ENCODE measurements at places on chromosomes 1 and 21. TPM values are rescaled to one million over a fixed set of nuclear protein-coding genes. Genes with fewer than 3 reads are reported as not detected.
A peak's percentile ranks its signal among the peaks of the same experiment; 100 is the strongest.

The GNAT2 gene
- not detected for polyA plus RNA-seq

GRCh38 chr1:21651214-21652042 lies 17.7 kb downstream of the RAP1GAP start:
- DNase-seq: no peak

- DNase-seq: no peak
Observed at GRCh38 chr1:26274801-26275425, 5.0 kb upstream of the SH3BGRL3 start.

DNA sequence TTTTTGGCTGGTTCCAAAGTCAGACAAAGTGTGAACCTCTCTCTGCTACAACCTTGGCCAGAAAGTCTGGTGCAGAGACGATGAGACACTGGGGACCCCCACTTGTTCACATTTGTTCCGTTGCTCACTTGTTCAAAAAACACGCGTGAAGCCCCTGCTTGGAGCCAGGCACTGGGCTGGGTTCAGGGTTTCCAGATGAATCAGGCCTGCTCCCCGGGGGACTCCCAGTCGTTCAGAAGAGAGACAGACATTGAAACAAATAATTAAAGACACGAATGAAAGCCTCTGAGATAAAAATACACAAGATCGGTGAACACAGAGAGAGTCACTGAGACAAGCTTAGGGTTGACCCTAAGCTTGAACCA lies 101.5 kb upstream of the RUNX3 start:
- DNase-seq: no peak

DNA sequence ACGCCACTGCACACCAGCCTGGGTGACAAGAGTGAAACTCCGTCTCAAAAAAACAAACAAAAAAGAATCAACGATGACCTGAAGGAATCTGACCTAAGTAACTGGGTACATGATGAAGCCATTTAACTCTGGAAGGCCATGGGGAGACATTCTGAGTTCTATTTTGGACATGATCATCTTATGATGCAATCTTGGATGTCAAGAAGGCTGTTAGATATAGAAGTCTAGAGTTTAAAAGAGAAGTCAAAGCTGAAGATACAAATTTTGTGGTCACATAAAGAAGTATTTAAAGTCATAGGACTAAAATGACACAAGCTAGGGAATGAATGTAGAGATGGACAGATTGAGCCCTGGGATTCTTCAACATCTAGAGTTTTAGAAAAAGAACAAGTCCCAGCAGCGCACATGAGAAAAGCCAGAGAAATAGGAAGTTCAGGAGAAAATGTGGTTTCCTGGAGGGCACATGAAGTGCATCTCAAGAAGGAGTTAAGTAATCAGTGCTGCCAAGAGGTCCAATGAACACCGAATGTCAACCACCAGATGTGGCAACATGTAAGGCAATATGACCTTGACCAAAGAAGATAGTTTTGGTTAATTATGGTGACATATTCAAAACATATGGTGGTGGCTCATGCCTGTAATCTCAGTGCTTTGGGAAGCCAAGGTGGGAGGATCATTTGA lies 26.8 kb downstream of the ELK4 start:
- no peak for DNase-seq

DNA sequence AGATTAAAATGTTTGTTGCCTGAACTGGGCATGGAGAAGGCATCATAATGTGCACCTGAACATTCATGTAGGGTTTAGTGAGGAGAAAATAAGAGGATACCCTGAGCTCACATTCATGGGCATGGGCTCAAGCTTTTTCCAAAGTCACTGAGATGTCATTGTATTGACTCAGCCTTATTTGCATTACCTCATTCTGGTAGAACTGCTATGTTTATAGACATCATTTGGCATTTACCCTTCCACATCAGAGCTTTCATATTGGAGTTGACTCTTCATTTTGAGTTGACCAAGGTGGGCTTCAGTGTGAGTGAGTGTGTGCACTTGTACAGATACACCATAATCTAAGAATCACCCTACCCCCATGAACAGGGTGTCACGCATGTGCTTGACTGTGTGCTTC lies 143.2 kb downstream of the PBX1 start:
- no peak for DNase-seq

DNA sequence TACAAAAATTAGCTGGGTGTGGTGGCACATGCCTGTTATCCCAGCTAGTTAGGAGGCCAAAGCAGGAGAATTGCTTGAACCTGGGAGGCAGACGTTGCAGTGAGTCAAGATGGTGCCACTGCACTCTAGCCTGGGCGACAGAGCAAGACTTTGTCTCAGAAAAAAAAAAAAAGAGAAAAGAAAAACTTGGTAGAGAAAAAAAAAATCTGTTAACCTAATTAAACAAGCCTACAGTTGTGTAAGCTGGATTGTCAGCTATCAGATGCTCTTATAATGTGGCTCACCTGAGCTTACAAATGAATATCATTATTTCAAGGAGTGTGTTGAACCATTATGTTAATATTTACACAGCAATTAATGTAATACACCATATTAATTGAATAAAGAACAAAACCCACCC lies 26.4 kb upstream of the EYA3 start:
- DNase-seq: no peak

GRCh38 chr1:23389837-23390321 lies 20.2 kb upstream of the ZNF436 start:
- DNase-seq: no peak

- peak; percentile 78 for DNase-seq
Observed at GRCh38 chr1:148388260-148389026, 94.7 kb downstream of the PPIAL4G start.
